Naive thymus-derived CD4-positive, alpha-beta T cell (primary cell): ENCODE measurements at places on chromosomes 5 and 9.

DNA sequence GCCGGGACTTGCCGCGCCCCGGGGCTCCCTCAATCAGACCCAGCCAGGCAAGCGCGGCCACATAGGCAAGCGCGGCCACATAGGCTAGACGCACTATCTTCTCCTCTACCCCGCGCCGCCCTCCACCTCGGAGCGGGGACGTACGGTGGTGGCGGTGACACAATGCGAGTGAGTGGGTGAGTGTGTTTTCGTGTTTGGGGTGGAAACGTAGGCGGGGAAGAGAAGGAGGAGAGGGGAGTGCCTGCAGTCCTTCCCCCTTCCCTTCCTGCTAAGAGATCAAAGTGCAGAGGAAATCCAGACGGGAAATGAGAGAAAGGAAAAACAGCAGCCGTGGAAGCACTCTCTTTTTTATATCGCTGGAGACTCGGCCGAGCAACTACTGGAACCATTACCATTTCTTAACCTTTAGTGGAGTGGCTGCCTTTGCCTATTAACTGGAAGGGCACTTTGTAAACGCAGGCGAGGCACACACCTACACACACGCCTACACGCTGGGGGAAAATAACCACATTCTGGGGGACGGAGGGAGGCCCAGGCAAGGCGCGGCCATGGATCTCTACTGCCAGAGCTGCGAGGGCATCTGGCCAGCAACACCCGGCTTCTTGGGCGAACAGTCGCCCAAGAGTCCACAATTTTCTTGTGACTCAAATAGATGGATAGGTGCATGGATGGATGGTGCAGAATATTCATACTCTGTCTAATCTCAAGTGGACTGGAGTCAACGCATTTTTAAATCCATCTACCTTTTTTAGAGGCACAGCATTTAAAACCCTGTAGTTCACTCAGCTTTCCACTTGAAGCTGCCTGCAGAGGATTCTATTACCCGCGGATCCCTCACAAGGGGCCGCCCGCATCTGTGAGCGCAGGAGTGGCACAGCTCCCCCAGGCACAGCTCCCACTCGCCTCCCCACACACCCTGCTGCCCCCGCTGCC lies 2.1 kb downstream of the EDIL3 start:
- DNase-seq, result no peak

DNA sequence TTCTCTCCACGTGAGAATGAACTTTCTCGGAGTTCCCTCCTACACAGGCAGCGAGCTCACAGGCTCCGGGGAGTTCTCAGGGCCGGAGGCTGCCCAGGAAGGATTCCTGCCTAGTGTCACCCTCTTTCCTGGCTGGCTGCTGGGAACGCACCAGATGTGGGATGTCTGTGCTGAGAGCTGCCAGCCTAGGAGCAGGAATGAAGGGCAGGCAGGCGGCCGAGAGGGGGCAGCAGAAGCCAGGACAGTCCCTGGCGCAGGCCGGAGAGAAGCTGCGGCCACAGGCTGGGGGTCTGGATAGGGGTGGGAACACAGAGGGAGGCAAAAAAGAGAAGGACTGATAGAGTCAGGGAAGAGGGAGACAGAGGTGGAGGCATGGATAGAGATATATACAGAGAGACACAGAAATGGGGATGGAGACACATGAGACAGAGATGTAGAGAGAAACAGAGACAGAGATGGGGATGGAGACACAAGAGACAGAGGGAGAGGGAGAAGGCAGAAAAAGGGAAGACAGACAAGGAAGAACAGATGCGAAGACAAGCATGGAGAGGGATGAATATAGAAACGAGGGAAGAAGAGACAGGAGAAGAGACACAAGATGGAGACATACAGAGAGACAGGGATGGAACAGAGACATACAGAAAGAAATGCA lies 25.3 kb upstream of the ENHO start:
- no peak for DNase-seq

DNA sequence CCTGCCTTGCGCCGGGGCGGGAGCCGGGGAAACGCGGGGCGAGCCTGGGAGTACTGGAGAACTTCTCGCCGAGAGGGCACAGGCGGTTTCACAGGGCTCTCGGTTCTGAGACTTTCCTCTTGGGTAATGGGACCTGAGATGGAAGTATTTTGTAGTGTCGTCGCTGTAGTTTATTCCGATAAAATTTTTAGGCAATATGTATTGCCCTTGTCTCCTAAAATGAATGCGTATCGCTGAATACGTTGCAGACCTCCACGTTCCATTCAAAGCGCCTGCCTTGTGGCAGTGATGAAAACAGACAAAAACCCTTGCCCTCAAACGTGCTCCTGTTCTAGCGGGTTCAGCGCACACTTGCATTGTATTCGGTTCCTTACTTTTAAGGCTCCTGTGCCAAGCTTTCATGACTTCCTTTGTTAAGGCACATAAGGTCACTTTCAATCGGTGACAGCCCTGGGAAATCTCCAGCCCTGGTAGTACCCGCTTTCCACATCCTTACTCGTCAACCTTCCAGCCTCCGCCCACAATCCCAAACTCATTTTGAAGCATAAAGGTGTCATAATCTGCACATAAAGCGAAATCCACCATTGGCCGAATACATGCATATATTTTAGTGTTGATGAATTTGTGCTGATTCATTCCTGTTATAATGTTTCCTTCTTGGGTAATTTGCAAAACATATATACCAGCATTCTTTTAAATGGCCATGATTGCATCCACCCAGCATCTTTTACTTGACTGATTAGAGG lies 694 bp downstream of the RMI1 start:
- DNase-seq, result peak; percentile 39

DNA sequence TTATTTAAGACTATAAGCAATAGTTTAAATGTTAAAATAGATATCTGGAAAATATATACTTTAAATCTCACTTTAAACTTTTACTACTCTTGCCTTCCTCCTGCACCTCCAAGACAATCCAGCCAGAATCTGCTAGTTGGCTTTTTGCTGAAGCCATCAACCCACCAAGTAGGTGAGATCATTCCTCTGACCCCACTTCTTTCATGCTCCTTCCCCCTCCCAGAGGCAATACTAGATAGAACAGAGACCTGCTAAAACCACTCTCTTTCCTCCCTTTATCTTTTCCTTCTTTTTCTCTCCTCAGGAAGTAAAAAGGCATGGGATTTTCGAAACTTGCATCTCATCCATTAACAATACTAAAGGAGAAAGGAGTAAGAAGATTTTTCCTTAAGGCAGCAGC lies 30.1 kb upstream of the CAMK4 start:
- no peak for DNase-seq
